Stimulated activated naive CD8-positive, alpha-beta T cell treated with anti-CD3 and anti-CD28 coated beads, Interleukin-15, amount 100 ng/mL, for 72 hours (primary cell): ENCODE measurements at places on chromosomes 3 and 15.

GRCh38 chr3:13139471-13140065, 66.3 kb upstream of the IQSEC1 start:
- DNase-seq = no peak

DNA sequence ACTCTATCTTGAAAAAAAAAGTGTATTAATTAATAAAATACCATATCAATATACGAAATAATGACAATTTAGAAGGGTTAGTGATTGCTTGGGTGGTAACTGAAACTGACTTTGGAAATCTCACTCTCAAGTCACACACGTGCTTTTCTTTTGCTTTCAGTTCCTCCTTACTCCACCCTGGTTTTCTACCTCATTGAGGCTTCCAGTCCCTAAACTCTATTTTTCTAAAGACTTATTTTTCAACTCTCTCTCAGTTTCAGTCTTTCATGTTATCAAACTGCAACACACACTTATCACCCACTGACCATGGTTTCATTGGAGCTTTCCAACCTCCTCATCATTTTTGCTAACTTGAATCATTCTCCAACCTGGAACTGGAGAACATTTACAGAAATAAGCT, 23.5 kb downstream of the IL12A start:
- no peak for DNase-seq

DNA sequence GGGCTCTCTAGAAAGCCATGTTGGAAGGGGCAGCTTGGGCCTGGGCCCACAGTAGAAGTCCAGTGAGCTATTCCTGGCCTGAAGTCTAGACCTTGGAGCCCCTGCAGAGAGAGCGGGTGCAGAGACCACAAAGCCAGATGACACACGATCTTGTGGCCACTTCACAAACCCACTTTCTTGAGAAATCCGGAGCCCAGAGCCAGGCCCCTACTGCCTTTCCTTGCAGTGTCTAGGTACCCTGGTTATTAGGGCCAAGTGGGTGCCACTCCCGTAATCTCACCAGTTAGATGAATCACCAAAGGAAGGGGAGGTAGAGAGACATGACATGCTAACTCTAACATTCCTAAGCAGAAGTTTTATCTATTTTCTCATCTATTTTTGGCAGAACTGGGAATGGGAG, 72.5 kb upstream of the ADAMTSL3 start:
- DNase-seq = no peak

DNA sequence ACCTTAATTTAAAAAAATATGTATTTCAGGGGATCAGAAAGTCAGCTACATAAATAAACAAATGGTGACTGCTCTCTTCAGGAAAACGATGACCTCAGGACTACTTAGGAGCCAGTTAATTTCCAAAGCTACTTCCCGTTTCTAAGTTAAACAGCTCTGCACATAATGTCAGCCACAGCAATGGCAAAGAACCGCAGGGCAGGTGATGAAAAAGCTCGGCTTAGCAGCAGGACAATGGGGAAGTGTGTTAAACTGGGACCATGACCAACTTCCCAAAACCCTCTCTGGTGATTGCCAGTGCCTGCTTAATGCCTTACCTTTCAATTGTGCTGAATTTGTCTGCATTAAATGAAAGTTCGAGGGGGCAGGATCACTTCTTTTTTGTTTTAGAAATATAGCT, 258.9 kb downstream of the FHIT start:
- no peak for DNase-seq

GRCh38 chr3:64144241-64144900, 80.9 kb downstream of the PRICKLE2 start:
- no peak for DNase-seq

- DNase-seq = peak; percentile 47
These were observed 117.1 kb downstream of the MTHFS start for GRCh38 chr15:79779746-79780145.

- DNase-seq = no peak
These were observed 44.4 kb upstream of the C3orf38 start for GRCh38 chr3:88105325-88105724.

DNA sequence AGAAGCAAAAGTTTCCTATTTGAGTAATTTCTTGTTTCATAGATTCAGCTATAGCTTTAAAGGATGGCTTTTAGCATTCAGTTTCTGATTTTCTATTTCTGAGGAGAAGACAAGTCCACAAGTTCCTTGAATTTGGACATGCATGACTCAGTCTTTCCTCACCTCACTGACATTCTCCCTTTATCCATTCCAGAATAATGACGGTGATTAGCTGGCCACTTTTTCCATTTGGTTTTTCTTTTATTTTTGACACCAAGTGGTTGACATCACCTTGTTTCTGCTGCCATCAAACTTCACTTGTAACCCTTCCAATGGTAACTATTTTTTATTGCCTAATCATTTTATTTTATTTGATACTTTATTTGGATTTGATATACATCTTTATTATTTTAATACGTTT, 404.4 kb upstream of the KCNMB2 start:
- DNase-seq = no peak

DNA sequence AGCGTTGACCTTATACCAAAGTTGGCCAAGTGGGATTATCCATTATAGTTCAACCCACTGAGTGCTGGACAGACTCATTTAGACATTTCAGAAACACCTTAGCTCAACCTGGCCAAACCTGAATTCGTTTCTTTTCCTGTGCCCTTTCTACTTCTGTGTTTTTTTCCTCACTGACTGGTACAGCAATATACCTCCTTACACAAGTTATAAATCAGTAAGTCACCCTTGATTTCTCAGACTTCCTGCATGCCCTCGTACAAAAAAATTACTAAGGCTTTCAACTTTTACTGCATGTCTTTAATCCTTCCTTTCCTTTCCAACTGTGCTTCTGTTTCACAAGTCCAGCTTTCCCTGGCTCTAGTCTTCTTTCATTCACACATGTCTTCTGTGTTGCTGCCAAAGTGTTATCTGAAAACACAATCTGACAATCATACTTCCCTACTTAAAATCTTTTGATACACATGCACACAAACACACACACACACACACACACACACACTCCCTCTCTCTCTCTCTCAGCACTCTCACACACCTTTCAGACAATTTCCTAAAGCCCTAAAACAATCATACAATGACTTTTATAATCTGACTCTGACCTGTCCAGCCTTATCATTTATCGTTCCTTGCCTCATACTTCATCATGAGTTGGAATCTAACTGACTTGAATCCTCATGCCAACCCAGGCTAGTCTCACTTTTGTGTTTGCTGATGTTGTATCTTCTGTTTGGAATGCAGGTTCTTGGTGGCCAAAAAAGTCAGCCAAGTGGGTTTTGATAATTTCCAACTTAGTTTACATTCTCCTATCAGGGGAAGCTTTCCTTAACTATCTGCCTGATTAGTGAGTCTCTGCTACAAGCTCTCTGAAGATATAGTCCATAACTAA, 436.4 kb downstream of the NAALADL2 start:
- no peak for DNase-seq

GRCh38 chr3:152243301-152243711, 25.4 kb upstream of the MBNL1 start:
- DNase-seq = no peak

DNA sequence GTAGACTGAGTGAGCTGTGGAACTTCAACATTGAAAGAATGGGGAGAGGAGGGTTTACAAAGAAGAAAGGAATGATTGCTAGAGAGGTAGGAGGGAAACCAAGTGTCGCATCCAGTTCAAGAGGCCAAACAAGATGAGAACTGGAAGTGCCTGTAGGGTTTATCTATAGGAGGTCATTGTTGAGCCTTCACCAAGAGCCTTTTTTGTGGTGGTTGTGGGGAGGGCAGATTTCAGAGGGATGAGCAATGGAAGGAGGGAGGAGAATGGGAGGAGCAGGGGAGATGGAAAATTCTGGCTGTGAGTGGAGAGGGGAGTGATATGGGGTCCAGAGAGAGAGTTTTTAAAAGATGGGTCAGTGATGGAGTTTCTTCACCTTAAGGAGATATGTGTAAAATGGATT, 8.5 kb downstream of the PDIA5 start:
- no peak for DNase-seq

GRCh38 chr3:179015551-179016020, 56.0 kb downstream of the ZMAT3 start:
- DNase-seq = peak; percentile 61

DNA sequence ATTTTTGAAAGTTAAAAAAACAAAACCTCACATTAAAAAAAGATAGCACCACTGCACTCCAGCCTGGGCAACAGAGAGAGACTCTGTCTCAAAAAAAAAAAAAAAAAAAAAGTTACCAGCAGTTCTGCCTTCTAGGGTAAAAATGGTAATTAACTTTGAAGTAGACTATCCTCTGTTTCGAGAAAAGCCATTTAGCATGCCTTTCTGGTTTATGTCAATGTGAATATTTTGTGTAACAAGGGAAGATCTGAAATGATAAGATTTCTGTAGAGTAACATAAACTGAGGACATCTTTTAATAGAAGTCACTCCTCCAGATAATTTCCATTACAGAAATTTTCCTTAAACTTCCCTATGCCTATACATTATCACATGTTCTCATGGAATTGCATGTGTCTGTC, 203.2 kb upstream of the GAP43 start:
- DNase-seq = no peak

- no peak for DNase-seq
These were observed 11.5 kb downstream of the TCF12 start for GRCh38 chr15:56929933-56930332.

DNA sequence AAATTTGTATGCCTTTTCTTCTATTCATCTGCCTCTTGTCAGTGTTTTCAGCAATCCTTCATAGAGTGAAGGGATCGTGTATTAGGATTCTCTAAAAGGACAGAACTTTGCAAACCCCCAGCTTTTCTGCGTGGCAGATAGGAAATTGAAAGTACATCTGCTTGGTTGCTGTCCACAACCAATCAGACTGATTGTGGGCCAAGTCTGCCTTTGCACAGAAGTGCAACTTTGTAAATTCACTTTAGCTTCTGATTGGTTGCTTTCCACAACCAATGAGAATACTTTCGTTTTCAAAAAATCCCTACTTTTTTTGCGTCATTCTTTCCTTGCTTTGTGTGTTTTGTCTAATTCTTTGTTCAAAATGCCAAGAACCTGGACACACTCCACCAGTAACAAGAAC, 847.4 kb downstream of the FHIT start:
- DNase-seq = no peak

DNA sequence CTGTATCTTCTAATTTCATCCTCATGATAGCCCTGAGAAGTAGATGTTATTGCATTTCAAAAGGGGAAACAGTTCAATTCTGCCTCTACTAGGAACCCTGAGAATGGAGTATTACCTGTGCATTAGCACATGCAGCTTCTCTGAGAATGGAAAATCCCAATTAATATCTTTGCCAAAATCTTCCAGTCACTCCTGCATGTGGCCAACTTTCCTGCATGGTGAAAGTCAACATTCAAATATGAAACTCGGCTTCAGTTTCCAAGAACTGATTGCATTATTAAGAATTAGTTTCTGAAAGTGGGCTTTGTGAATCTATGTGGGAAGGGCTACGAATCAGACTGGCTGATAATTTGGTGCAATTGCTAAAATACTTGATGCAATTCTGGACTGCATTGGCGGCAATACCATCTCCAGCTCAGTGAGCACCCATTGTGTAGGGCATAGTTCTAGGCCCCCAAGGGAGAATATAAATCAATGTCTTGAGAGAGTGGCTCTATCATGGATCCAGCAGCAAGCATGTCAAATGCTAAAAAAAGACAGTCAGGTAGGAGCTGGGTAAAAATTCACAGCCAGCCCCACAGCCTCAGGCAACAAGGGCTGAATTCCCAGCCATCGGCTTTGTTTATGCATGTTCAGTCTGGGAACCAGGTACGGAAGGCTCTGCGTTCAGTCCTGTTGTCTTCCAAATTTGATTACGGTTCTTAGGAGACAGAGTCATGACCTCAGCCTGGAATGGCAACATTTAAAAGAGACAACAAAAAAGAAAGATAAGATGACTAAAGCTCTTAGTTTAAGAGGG, 18.8 kb upstream of the BCL6 start:
- no peak for DNase-seq

DNA sequence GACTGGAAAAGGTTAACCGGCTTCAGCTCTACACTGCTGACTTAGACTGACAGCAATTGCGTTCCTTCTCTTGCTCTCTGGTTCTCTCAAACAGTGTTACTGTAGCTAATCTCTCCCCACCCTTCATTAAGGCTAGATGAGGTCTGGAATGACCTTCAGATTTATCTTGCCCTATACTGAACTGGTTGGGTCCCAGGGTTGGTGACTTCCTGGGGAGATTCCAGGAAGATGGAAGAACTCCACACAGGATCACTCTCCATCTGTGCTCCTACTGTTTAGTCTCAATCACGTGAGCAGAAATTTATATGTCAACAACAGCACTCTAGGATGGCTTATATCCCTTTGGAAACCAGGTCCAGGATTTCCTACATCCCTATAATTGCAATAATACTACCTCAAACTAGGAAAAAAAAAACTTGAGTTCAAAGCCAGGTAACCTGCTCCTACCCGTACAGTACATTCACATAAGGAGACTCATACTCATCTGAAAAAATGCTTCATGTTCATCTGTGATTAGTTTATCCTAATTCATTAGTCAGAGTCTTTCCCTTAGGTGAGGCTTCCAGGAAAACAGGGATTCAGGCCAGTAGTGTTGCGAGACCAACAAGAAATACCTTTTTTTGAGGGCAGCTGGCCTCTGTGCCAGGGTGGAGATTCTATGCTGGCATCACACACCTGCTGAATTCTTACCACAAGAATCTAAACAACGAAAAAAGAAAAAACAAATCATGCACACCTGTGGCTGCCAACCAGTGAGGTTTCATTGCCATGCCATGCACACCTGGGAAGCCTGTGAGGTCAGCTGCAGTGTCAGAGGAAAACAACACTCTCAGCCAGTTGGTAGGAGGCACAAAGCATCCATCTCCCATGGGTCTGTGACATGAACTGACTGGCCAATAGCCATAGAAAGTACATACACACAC, 297.3 kb downstream of the MECOM start:
- no peak for DNase-seq

DNA sequence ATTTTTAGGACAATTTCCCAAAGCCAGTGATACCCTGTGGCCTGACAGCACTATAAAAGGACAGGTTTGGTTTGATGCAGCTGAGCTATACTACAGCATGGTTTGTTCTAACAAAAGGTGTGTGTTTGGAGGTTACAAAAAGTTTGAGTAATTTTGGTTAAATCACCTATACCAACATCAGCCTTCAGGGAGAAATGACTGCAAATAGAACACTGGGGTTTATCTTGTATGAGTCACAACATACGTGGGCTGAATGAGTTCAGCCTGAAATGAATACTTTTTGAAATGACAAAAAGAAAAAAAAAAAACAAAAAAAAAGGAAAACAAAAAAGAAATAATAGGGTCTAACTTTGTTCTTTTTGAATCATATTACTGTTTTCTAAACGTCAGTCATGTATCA, 345.7 kb downstream of the CNTN3 start:
- no peak for DNase-seq
